ENCODE measurements at places on chromosomes 2 and 18.

- DNase-seq = no peak
Observed at GRCh38 chr2:230327418-230328154, 593 bp downstream of the SP140L start.

DNA sequence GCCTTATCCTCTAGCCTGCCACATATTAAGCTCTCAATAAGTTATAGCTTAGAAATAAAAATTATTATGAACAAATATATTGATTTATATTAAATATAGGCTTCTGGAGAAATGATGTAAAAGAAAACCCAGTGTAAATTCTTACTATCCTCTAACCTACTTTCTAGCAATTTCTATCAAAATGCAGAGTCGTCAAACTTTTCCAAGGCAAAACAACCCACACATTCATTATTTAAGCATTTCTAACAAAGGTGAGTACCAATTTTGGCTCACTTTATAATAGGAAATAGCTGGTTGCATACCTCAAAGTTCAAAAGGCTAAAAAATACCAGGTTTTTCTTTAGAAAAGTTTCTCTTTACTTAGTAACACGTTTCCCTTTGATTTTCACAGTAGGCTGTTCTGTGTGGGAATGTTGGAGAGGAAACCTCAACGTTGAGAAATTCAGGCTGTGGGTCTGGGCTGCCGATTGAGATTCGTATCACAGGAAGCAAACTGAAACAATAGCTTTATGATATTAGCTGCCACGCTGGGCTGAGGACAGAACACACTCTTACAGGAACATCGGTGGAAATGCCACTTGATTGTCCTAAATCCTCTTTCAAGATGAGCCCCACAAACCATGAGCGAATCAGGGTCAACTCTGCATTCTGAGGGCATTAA lies 53.0 kb downstream of the EPAS1 start:
- no peak for DNase-seq

- no peak for DNase-seq
Observed at GRCh38 chr18:8960740-8961657, 141.5 kb upstream of the NDUFV2 start.

- no peak for DNase-seq
Observed at GRCh38 chr2:240662681-240663080, 20.0 kb downstream of the AQP12B start.

DNA sequence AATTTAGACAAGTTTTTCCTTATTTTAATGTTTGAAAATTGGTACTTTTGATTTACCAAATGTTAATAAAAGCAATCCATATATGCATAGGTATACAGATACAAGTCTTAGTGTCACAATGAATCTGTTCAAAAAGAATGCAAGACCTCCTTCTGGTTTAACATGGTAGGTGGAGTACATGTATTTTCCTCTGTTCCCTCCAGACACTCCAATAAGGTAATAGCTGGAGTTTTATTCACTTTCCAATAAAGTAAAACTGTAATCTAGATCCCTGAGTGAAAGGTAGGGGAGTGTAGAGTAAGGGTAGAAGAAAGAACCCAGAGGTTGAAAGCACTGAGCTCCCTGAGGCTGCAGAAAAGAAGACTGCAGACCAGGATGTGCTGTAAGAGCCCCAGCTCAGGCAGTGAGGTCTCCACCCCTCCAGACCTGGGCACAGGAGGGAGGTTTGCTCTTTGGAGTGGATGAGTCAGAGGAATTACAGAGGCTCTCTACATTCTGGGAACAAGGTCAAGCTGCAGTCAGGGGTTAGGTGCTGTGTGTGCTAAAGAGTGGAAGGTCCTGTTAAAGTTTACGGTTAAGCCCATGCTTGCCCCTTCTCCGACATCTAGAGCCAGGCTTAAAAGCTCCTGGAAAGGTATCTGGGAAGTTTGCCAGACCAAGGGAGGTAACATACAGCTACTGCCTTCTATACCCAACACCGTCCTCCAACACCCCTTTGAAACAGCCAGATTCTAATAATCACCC lies 27.6 kb upstream of the STAT1 start:
- no peak for DNase-seq

DNA sequence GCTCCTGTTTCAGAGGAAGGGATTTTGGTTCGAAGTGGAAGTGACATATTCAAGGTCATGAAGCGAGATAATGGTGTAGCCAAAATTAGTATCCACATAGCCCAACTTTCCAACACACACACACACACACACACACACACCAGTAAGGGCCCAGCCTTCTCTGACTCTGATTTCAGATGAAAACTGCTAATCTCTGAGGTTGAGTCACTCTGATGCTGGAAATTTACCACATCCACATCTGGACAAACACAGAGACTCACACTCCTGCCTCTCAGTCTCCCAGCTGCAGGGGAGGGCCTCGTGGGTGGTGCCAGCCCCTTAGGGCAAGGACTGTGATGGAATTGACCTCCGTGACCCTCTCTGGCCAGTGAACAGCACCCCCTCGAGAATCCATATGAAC lies 29.0 kb upstream of the SLC35F6 start:
- no peak for DNase-seq

- DNase-seq = no peak
Observed at GRCh38 chr2:121038031-121038430, 247.0 kb downstream of the TFCP2L1 start.

DNA sequence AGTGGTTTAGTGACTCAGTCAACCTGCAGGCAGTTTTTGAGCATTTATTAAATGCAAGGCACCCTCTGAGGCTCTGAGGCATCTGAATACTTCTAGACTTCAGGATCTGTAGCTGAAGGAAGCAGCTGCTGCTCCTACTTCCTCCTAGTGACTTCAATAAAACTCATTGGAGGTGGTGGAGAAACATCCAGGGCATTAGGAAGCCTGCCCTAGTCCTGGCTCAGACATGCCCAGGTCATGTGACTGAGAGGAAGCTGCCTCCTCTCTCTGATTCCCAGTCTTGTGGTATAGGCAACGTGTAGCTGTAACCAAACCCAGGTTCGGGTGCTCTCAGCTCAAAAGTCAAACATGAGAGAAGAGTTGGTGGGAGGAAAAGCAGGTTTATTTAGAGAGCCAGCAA lies 287.2 kb upstream of the GYPC start:
- DNase-seq = no peak

DNA sequence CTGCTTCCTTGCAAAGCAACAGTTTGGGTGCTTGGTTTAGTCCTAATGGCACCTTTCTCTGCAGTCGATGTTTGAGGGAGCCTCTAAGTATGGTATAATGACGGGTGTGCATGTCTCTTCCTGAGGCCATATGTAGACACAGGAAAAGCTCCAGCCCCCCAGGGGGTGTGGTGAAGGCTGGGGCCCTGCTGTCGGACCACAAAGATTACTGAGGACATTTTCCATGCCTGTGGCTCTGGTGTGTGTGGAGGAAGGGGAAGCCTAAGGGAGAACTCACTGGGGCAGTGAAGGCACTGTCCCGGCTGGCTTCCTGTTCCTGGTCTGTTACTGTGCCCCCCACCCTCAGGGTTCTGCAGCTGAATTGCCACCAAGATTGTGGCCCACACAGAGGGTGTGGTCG lies 187.1 kb downstream of the FHOD3 start:
- DNase-seq = no peak

GRCh38 chr18:79926715-79927606 lies 24.5 kb downstream of the SLC66A2 start:
- DNase-seq = no peak

GRCh38 chr2:210503001-210503623 lies 26.6 kb upstream of the LANCL1 start:
- DNase-seq = no peak

- DNase-seq = no peak
Observed at GRCh38 chr2:193088026-193088425, 893.3 kb upstream of the TMEFF2 start.

GRCh38 chr2:68825866-68826265 lies 45.3 kb downstream of the BMP10 start:
- no peak for DNase-seq

GRCh38 chr2:203934711-203935438 lies 1.7 kb upstream of the ICOS start:
- DNase-seq = no peak

GRCh38 chr2:74205596-74205995 lies 7.2 kb downstream of the MTHFD2 start:
- DNase-seq = no peak

DNA sequence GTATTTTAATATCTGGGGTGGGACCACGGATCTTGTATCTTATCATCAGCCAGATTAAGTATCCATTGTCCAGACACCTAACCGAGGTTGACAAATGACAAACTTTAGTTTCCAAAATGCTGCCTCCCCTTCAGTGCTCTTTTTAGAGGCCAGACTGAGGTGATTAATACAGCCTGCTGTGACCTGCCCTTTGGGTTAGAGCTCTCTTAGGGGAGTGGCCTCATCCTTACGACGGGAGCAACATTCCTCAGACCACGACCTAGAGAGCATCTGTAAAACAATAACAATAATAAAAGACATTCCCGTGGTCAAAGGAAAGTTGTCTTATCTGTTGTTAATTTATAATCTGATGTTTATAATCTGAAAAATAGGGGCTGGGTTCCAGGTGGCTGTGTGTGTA lies 405.3 kb downstream of the LPIN1 start:
- no peak for DNase-seq

GRCh38 chr18:22556222-22557167 lies 138.8 kb upstream of the CTAGE1 start:
- no peak for DNase-seq

DNA sequence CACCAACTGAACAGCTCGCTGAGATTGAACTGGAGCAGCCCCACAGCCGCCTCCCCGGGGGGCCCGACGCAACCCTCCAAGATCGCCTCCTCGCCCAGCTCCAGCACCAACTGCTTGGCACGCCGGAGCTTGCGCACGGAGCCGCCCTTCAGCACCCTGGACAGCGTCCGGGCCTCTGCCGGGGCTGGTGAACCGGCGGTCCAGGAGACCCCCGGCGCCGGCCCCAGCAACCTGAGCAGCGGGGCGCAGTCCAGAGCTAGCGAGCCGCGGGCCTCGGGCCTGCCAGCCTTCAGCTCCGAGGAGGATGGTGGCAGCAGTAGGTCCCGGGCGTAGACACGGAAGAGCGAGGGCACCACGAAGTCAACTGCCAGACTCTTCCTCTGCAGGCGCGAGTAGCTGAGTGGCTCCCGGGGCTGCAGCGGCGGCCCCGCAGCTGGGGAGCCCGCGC lies 1.2 kb downstream of the ALK start:
- DNase-seq = peak; percentile 76

- DNase-seq = no peak
Observed at GRCh38 chr2:173881886-173882285, 83.3 kb downstream of the SP3 start.

- DNase-seq = no peak
Observed at GRCh38 chr2:86697551-86698104, 22.5 kb upstream of the RMND5A start.

DNA sequence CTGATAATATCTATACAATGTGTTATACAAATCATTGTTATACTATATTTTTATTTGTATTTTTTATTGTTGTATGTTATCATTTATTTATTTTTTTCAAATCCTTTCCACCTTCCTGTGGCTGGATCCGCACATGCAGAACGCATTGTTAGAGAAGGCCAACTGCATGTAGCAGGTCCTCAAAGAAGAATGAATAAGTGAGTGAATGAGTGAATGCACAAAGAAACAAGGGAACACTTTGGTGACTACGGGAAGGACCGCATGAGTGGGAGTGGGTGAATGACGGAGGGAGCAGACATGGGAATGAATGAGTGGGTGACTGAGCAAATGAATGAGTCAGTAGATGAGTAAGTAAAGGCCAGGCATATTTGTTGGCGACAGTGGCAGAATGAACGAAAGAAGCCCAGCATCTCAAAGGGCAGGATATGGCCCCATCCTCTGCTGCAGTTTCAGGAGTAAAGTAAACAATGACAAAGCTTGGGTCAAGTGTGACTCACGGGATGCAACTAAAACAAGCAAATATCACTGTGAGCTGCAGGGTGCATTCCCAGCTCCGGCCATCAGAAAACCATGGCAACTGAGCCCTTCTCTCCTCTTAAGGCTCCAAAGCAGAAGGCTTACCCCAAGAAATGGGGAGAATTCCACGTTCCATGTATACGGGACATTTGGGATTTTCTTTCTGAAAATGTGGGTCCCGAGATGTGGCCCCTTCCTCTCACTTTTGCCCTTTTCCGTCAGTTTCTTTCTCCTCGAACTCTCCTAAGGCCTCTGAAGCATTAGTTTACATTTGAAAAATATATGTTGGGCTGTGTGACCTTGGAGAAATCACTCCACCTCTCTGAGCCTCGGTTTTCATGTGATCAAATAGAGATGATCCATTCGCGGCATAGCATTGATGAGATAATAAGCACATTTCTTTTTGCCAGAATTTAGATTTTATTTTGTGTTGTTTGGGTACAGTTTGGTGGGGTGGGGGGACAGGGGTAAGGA lies 24.5 kb downstream of the KCNF1 start:
- no peak for DNase-seq

DNA sequence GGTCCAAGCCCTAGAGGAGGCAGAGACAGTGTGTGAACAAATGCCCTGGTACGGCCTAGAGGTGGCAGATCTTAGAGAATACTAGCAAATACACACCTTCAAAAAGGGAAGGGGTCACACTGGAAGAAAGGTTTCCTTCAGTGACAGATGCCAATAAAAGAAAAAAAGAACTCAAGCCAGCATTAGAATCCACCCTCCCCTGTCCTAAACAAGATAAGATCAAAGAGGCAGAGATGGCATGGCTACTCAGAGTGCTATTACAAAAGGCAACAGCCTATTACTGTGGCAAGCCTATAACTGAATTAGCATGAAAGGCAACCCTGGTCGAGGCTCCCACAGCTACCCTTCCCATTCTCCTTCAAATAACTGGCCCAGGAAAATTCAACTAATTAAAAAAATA lies 69.6 kb downstream of the SMC6 start:
- no peak for DNase-seq

GRCh38 chr2:69482471-69482870 lies 45.2 kb upstream of the NFU1 start:
- no peak for DNase-seq

- no peak for DNase-seq
Observed at GRCh38 chr18:47944972-47945852, 14.8 kb upstream of the SMAD2 start.

DNA sequence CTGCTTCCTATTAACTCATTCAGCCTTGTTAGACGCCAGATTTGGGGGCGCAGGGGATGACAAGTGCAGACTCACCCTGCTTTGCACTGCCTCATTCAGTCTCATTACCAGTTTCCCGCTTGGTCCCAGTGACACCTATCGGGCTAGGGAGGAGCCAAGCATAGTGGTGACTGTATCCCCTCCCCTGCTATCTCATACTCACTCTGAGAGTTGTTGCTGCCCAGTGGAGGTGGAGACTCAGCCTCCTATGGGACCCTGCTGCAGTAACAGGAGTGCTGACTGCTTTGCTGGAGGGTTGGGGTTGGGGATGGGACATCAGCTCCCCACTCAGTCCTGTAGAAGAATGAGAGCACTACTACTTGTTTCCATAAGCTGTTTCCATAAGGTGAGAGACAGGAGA lies 21.3 kb upstream of the PIK3C3 start:
- DNase-seq = no peak

GRCh38 chr2:136386046-136386445 lies 268.1 kb upstream of the CXCR4 start:
- DNase-seq = no peak
